ENCODE measurements at places on chromosomes 11 and 22.
A peak's percentile ranks its signal among the peaks of the same experiment; 100 is the strongest.

GRCh38 chr11:62974848-62975522 is 9.8 kb downstream of the SLC22A6 start:
- H3K27me3 ChIP-seq: no peaks in the 10 kb centered on the region
- no peak overlapping the region for H3K4me3 ChIP-seq
- H3K36me3 ChIP-seq: no peaks in the 10 kb centered on the region
- peak; percentile 50 for DNase-seq

DNA sequence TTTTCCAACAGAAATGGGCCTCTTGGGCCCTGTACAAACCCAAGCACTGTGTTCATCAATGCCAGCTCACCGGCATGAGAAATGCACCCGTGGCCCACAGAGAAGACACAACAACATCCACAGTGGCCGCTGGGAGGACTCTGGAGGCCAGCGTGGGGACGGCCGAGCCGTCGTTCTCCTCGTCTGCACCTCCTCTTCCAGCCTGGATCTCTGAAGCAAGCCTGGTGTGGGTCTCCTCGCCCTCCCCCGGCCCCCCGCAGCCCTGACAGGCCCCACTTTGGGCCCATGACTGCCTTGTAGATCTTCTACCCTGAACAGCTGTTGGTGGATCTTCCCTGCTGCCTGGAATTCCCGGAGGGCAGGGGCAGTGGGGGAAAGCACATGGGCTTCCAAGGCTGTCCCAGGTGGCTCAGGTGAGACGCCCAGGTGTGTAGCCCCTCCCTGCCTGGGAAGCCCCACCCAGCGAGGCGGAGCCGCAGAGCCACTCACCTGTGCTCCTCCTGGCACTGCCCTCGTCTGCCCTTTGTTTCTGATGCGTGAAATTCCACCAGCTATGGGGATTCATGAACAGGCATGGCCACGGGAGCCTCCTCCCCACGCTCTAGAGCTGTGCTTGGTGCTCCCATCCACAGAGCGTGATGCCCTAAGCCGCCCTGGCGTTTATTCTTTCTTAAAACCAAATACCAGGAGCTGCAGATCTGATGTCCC is 225.9 kb downstream of the BRD1 start:
- no peaks in the 10 kb centered on the region for H3K27me3 ChIP-seq
- H3K4me1 ChIP-seq: no peaks in the 10 kb centered on the region
- H3K27ac ChIP-seq: no peak overlapping the region
- no peak for DNase-seq

DNA sequence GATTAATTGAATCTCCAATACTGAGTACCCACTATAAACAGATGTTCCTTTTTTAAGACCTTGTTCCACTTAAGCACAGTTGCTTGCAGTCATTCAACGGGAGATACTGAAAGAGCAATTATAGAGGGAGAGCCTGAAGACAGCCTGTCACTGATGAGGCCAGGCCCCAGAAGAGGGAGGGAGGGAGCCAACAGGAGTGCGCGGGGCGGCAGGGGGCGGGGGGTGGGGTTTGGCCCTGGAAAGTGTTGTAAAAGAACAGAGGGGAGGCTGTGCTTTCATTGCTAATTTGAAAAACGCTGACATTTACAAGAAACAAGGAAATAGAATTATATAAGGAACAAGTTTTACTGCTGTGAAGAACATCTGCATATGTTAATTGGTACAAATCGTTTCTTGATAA is 53.1 kb downstream of the MAP6 start:
- no peak overlapping the region for H3K27ac ChIP-seq
- no peak for DNase-seq
- no peaks in the 10 kb centered on the region for H3K36me3 ChIP-seq
- H3K4me1 ChIP-seq: no peaks in the 10 kb centered on the region
- H3K4me3 ChIP-seq: no peak overlapping the region

DNA sequence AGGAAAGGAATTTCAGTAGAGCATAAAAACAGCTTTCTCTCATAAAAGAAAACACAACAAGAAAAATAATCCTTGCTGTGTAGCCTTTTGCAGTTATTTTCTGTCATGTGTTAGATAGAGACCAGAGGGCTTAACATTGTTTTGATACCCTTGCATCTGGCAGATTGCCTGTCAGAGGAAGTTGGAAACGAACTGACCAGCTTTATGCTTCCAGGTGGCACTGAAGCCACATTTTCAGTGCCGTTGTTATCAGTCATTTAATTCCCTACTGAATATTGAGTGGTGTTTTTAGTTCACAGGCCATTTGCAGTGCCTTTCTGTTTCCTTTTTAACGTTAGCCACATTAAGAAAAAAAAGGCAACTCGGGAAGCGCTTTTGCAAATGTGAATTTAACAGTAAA is 21.5 kb upstream of the RAG2 start:
- peaks cover 60% of the 10 kb centered on the region for H3K4me1 ChIP-seq
- no peaks in the 10 kb centered on the region for H3K36me3 ChIP-seq
- no peak overlapping the region for H3K4me3 ChIP-seq
- H3K27ac ChIP-seq: peak overlapping the region; percentile 86
- H3K27me3 ChIP-seq: no peaks in the 10 kb centered on the region
- DNase-seq: peak; percentile 58

- no peaks in the 10 kb centered on the region for H3K36me3 ChIP-seq
- H3K27ac ChIP-seq: no peak overlapping the region
- no peak overlapping the region for H3K4me3 ChIP-seq
These were observed 64.5 kb downstream of the AMBRA1 start for GRCh38 chr11:46529095-46529905.

DNA sequence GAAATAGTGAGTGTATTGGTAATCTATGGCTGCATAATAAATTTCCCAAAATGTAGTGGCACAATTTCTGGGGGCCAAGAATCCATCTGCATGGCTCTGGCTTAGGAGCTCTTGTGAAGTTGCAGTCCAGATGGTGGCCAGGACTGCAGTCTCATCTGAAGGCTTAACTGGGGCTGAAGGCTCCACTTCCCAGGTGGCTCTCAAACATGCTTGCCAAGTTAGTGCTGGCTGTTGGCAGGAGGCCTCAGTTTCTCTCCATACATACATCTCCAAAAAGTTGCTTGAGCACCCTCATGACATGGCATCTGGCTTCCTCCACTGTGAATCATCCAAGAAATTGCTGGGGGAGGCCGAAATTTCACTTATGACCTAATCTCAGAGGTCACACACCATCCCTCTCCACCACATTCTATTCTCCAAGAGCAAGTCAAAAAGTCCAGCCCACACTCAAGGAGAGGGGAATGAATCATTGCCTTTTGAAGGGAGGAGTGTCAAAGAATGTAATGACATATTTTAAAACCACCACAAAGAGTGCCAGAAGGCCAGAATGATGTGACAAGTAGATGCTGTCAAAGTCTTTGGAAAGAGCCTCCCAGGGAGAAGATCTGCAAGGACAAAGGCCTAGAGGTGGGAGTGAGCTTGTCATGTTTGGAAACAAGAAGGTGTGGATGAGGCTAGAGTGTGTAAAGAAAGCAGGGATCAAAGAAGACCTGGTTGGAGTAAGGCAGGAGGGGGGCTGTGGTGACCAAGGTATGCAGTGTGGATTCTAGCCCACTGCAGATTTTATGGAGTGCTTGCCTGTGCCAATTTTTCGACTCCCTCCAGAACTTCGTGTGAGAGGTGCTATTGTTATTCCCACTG is 566.2 kb downstream of the MIAT start:
- H3K27ac ChIP-seq: no peak overlapping the region
- H3K4me1 ChIP-seq: no peaks in the 10 kb centered on the region
- no peaks in the 10 kb centered on the region for H3K36me3 ChIP-seq
- no peak for DNase-seq

GRCh38 chr11:120511820-120512738 is 531 bp downstream of the GRIK4 start:
- DNase-seq: no peak
- H3K4me1 ChIP-seq: peaks cover 5% of the 10 kb centered on the region
- H3K27ac ChIP-seq: no peak overlapping the region
- peak overlapping the region; percentile 20 for H3K4me3 ChIP-seq

DNA sequence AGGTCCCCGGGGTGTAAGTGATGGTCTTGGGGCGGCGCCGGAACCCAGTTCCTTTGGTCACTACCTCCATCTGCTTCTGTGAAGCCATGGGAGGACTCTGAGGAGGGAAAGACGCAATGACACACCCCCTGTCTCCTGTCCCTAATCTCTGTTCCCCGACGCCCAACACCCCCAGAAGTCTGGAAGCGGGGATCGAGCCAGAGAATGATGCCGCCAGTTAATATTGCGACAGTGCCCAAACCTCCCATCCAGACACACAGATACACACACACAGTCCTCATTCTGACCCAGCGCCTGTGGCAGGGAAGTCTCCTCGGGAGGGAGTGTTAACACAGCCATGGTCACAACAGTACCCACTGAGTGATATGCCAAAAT is 352 bp downstream of the C22orf23 start:
- peak overlapping the region; percentile 69 for H3K4me3 ChIP-seq
- no peak overlapping the region for H3K27ac ChIP-seq
- H3K36me3 ChIP-seq: no peaks in the 10 kb centered on the region

- peak overlapping the region; percentile 45 for H3K27ac ChIP-seq
- DNase-seq: no peak
- H3K4me3 ChIP-seq: no peak overlapping the region
- no peaks in the 10 kb centered on the region for H3K27me3 ChIP-seq
- peaks cover 49% of the 10 kb centered on the region for H3K4me1 ChIP-seq
These were observed 4.8 kb downstream of the OAF start for GRCh38 chr11:120215634-120216033.

DNA sequence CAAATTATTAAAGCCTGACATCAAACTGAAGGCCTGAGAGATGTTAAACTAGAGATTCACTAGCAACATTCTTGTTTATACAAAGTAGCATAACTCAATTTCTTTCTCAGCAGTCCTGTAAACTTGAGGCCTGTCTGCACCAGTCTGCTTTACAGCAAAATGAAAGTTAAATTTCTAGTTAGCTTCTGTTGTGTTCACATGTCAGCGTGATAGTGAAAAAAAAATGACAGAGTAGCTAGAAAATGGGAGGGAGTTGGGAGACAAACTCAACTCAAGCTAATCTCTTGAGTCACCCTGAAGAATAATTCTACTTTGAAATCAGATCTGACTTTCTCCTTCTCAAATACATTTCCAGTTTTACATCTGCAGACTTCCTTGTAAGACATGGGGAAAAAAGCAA is 6.5 kb downstream of the RBFOX2 start:
- H3K27ac ChIP-seq: peak overlapping the region; percentile 56
- no peak overlapping the region for H3K4me3 ChIP-seq
- H3K36me3 ChIP-seq: no peaks in the 10 kb centered on the region
- H3K27me3 ChIP-seq: no peaks in the 10 kb centered on the region
- H3K4me1 ChIP-seq: peaks cover 46% of the 10 kb centered on the region

GRCh38 chr22:17892376-17892775 is 118.1 kb upstream of the BID start:
- no peak for DNase-seq
- H3K4me3 ChIP-seq: no peak overlapping the region
- peaks cover 5% of the 10 kb centered on the region for H3K4me1 ChIP-seq
- peak overlapping the region; percentile 55 for H3K27ac ChIP-seq
- H3K36me3 ChIP-seq: peaks cover 4% of the 10 kb centered on the region

- H3K27me3 ChIP-seq: no peaks in the 10 kb centered on the region
- H3K4me3 ChIP-seq: no peak overlapping the region
- peak; percentile 61 for DNase-seq
- peak overlapping the region; percentile 91 for H3K27ac ChIP-seq
These were observed 1.2 kb upstream of the TCIRG1 start for GRCh38 chr11:68037411-68038225.

- H3K27me3 ChIP-seq: no peaks in the 10 kb centered on the region
- H3K4me3 ChIP-seq: no peak overlapping the region
- no peak overlapping the region for H3K27ac ChIP-seq
- DNase-seq: no peak
- H3K4me1 ChIP-seq: peaks cover 16% of the 10 kb centered on the region
These were observed 4.7 kb upstream of the SUSD2 start for GRCh38 chr22:24176630-24177029.

GRCh38 chr11:125901872-125902271 is 1.1 kb downstream of the PUS3 start:
- no peaks in the 10 kb centered on the region for H3K36me3 ChIP-seq
- no peak for DNase-seq
- H3K27ac ChIP-seq: no peak overlapping the region
- peaks cover 23% of the 10 kb centered on the region for H3K4me1 ChIP-seq
- no peaks in the 10 kb centered on the region for H3K27me3 ChIP-seq

- H3K27ac ChIP-seq: peak overlapping the region; percentile 92
- no peaks in the 10 kb centered on the region for H3K27me3 ChIP-seq
- peaks cover 58% of the 10 kb centered on the region for H3K4me1 ChIP-seq
These were observed 44.2 kb upstream of the WEE1 start for GRCh38 chr11:9529334-9529650.

DNA sequence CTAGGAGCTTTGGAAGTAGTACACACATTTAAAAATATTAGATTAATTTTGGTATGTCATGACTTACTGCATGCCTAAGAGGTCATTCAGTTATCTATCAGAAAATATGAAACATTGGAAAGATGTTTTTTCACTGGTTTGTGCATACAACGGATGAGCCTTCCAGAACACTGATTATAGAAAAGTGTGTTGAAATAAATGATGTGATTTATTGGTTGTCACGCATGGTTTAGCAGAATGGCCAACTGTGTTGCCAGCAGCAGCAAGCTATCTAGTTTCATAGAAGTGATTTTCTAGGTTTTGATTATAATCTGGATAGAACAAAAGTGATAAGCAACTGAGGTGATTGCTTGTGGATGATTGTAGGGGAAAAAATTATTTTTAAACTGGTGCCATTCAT is 53.6 kb downstream of the DDX10 start:
- no peak for DNase-seq
- no peaks in the 10 kb centered on the region for H3K4me1 ChIP-seq
- H3K4me3 ChIP-seq: no peak overlapping the region
- H3K36me3 ChIP-seq: peaks cover 4% of the 10 kb centered on the region
- no peak overlapping the region for H3K27ac ChIP-seq

DNA sequence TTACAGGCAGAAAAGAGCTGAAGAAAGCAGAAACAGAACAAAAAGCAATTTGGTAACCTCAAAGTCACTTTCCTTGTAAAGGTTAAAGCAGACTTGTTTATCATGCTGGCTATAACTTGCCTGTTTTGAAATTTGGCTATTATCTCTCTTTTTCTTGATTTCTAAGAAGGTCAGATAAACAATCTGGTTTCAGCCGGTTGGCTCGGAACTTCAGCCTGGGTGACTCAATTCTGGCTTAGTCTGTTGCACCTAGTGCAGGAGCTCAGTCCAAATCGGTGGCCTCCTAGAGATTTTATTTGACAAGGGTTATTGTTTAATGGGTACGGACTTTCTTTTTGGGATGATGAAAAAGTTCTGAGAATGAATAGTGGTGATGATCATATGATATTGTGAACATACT is 367.1 kb upstream of the B3GAT1 start:
- H3K27me3 ChIP-seq: no peaks in the 10 kb centered on the region
- H3K27ac ChIP-seq: no peak overlapping the region
- H3K4me1 ChIP-seq: no peaks in the 10 kb centered on the region
- no peaks in the 10 kb centered on the region for H3K36me3 ChIP-seq
- H3K4me3 ChIP-seq: no peak overlapping the region
- DNase-seq: no peak

DNA sequence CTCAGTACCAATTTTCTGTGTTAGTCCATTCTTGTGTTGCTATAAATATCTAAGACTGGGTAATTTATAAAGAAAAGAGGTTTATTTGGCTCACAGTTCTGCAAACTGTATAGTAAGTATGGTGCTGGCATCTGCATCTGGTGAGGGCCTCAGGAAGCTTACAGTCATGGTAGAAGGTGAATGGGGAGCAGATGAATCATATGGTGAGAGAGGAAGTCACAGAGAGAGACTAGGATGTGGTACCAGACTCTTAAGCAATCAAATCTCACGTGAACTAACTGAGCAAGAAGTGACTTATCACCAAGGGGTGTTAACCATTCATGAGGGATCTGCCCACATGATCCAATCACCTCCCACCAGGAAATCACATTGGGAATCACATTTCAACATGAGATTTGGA is 60.8 kb upstream of the ZBED5 start:
- H3K27ac ChIP-seq: no peak overlapping the region
- H3K27me3 ChIP-seq: no peaks in the 10 kb centered on the region
- no peak overlapping the region for H3K4me3 ChIP-seq
- no peaks in the 10 kb centered on the region for H3K4me1 ChIP-seq
- no peak for DNase-seq
